Hepatocyte (in vitro differentiated cells): ENCODE measurements at places on chromosomes 1 and 21.
A peak's percentile ranks its signal among the peaks of the same experiment; 100 is the strongest.

DNA sequence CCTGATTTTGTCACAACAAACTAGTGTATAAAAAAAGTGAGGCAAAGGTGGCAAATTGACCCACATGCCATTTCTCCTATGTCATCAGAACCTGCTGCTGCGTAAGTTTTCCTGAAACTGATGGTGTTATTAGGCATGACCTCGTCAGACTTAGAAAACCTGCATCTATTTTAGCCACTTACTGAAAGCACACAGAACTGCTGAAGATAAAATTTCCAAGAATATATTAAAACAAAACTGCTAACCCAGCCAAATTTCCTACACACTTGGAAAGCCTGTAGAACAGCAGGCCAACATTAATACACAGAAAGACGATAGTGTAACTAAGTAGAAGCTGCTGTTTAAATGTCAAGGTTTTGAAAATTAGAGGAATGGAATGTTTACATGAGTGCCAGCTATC lies 674.5 kb upstream of the CXADR start:
- no peak for DNase-seq

DNA sequence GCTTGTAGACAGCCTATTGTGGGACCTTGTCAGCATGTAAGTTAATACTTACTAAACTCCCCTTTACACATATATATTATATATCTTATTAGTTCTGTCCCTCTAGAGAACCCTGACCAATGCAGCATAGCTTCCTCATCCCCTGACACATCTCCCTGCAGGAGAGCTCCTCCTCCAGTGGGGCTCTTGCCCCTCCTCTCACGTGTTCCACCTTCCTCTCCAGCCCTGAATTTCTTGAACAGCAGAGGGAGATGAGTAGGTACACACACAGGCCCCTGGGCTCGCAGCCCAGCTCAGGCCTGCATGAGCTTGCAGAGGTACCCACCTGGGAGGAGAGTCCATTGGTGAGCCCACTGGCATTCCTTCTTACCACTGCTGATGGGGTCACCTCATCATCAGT lies 27.3 kb upstream of the GOLT1A start:
- DNase-seq: no peak

DNA sequence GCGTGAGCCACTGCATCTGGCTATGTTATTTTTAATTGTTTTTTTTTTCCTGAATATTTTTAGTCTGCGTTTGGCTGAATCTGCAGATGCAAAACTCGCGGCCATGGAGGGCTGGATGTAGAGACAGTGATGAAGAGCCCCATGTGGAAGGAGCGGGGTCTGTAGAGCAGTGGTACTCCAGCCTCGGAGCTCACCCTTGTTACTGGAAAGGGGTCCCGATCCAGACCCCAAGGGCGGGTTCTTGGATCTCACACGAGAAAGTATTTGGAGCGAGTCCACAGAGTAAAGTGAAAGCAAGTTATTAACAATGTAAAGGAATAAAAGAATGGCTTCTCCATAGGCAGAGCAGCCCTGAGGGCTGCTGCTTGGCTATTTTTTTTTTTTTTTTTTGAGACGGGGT lies 2.7 kb downstream of the TRPM2 start:
- DNase-seq: no peak

DNA sequence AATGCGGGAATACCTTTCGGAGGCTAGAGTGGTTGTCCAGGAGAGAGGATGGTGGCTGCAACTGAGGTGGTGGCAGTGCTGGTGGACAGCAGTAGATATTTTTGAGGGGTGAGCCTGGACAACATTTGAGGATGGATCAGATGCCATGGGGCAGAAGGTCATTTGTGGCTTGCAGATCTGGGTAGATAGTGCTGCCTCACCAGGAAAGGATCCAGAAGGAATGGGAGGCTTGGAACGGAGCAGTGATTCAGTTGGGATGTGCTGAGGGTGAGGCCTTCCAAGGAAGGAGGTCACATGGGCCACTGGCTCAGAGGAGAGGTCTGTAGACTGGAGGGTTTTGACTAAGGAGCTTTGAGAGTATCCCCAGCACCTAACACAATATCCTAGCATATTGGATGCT lies 110.8 kb upstream of the KAZN start:
- DNase-seq: no peak

GRCh38 chr1:217562229-217562878 lies 68.5 kb downstream of the GPATCH2 start:
- no peak for DNase-seq

DNA sequence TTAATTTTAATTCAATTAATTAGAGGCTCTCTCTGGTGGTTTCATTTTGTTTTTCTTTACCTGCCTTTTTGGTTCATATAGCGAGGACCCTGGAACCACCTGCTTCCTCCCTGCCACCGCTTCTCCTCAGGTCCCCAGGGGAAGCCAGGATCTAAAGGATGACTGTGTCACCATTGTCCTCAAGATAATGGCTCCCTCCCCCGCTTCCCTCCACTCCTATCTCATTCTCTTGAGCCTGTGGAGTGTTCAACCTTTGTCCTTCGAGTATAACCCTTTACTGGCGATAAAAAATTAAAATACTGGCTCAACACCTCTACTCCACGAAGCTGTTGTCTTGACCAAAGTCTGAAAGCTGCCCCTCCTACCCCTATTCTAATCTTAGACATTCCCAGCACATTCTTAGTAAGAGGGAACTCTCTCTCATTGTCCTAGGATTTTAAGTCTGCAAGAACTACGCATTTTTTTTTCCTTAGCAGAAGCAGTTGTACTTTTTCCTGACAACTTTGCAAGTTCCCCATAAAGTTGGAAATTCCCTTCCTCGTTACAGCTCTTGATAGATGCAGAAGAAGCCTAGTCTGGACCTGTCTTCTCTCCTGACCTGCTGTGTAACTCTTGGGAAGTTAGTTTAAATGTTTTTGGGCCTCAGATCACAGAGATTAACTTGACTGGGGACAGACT lies 12.6 kb upstream of the MAPKAPK2 start:
- DNase-seq: peak; percentile 60

GRCh38 chr1:16073490-16074119 lies at the start of gene FAM131C:
Gene FAM131C, minus strand, starts transcription at chr1:16073651. Its CDS starts 209 bp downstream, at chr1:16073442.
- peak; percentile 78 for DNase-seq

GRCh38 chr1:5564578-5565257 lies 427.5 kb downstream of the NPHP4 start:
- DNase-seq: no peak

DNA sequence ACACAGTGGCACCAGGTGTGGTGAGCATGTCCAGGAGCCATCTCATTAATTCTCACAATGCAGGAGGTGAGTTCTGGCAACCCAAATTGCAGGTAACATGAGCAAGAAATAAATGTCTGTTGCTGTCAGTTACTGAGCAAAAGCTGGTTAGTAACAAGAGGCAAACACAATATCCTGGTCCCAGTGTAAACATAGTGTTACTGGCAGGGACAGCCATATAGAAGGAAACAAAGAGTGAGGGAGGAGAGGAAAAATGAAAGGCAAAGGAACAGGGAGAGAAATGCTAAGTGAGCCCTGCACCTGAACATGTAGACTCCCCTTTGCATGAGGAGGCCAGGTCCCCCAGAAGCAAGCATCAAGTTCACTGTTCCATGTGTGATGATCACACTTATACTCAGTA lies 203.6 kb downstream of the TRABD2B start:
- DNase-seq: no peak

DNA sequence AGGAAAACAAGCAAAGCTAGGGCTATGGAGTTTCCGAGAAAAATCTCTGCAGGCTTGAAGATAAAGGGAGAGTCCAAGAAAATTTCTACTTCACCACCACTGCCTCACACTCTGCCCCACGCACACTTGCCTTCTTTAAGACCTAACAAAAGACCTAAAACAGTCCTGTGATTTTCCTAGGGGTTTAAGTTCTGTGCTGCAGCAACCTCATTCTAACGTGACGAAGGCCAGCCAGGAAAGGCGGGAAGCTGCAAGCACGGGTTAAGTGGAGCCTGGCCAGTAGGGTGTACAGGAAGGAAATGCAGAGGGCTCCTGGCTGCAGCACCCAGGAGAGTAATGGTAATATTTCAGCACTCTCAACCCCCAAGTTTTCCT lies 1.5 kb downstream of the SPATA6 start:
- no peak for DNase-seq

- no peak for DNase-seq
Measured at GRCh38 chr1:42670425-42670824, 11.8 kb upstream of the YBX1 start.

GRCh38 chr21:44926331-44927101 lies 5.8 kb upstream of the ITGB2 start:
- no peak for DNase-seq

DNA sequence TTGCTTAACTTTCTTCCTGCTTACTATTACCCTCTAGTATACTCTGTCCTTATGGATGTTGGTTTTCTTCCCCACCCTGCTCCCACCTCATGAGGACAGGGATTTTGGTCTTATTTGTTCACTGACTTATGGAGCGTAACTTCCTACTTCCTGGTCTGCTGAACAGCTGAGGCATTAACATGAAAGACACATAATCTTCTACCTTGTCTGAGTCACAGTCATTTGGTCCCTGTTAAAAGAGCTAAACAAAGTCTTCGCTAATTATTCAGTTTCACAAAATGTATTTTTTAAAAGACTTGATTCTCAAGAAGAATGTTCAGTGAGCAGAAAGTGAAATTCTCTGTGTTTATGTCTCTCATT lies 18.5 kb downstream of the RNASEL start:
- DNase-seq: no peak

DNA sequence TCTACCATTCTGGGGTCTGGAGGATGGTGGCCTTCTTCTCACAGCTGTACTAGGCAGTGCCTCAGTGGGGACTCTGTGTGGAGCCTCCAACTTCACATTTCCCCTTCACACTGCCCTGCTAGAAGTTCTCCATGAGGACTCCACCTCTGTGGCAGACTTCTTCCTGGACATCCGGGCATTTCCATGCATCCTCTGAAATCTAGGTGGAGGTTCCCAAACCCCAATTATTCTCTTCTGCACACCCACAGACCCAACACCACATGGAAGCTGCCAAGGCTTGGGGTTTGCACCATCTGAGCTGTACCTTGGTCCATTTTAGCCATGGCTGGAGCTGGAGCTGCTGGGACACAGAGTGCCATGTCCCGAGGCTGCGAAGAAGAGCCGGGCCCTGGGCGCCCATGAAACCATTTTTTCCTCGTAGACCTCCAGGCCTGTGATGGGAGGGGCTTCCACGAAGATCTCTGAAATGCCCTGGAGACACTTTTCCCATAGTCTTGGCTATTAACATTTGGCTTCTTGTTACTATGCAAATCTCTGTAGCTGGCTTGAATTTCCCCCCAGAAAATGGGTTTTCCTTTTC lies 170.5 kb downstream of the FOXD2 start:
- DNase-seq: no peak

GRCh38 chr1:227999056-227999930 lies 7.5 kb upstream of the WNT3A start:
- peak; percentile 83 for DNase-seq

DNA sequence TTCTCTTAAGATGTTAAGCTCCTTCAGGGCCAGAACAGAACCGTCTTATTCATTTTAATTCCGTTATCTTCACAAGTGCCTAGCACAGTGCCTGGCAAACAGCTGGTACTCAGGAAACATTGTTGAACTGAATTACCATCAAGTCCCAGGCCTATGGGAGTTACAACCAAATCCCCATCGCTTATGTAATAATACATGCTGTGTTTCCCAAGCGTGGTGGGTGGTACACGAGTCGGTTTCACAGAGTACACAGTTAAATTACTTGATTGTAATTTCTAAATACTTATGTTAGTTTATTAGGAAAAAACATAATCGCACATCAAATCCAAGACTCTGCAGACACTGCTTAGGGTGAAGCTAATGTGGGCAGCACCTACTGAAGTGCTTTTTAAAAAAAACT lies 1.0 kb downstream of the ANGEL2 start:
- peak; percentile 15 for DNase-seq
